ENCODE measurements at places on chromosomes 13 and 19.

GRCh38 chr13:111907341-111907880, 159.5 kb upstream of the SOX1 start:
- DNase-seq = no peak

GRCh38 chr13:97139691-97140090, 82.4 kb upstream of the MBNL2 start:
- no peak for DNase-seq

DNA sequence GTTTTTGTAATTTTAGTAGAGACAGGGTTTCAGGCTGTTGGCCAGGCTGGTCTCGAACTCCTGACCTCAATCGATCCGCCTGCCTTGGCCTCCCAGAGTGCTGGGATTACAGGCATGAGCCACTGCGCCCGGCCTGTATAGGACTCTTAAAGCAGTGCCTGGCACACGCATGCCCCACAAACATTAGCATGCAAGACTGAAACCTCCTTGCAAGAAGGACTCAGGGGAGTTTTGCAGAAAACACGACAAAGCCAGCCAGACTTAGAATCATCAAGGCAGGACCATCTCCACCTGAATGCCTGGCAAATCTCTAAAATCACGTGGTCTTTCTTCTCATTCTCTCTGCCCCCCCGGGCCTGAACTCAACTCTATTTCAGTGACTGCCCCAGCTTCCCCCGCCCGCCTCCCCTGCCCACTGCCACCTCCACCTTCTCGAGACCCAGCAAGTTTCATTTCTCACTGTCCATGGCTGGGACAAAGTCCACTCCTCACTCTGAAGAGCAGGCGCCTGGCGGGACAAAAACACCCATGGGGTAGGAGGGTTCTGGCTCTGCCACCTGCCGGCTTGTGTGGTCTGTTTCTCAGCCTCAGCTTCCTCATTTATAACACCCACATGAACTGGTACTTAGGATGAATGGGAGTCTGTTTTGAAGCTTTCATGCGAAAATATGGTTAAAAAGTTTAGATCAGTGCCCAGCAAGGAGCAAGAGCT, 2.4 kb downstream of the TICAM1 start:
- DNase-seq = no peak

- DNase-seq = no peak
These were observed 325.1 kb downstream of the SLC7A1 start for GRCh38 chr13:29270271-29270985.

All from stimulated activated CD8-positive, alpha-beta memory T cell treated with anti-CD3 and anti-CD28 coated beads, Interleukin-4, amount 100 ng/mL, for 24 hours (primary cell).